ENCODE measurements at places on chromosomes 7 and 10.

DNA sequence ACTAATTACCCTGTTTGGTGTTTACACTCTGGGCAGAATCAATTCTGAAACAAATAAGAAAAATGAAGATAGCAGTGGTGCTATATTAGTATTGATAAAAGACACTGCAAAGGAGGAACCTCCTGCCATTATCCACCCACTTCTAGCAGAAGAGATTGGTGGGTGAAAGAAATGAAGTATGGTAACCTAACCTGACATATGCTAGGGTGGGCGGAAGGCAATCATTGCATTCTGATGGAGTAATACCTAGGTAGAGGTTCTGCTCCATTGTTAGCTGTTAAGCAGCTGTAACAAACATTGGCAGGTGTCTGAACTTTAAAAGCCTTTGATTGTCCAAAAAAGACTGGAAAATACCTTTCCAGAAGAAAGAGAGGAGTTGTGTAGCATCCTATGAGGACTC is 95.9 kb downstream of the OTUD1 start:
- no peak for DNase-seq

GRCh38 chr7:52436278-52436677 is 599.2 kb upstream of the POM121L12 start:
- no peak for DNase-seq

GRCh38 chr7:21253740-21254687 is 173.9 kb upstream of the SP4 start:
- DNase-seq: peak; percentile 30

DNA sequence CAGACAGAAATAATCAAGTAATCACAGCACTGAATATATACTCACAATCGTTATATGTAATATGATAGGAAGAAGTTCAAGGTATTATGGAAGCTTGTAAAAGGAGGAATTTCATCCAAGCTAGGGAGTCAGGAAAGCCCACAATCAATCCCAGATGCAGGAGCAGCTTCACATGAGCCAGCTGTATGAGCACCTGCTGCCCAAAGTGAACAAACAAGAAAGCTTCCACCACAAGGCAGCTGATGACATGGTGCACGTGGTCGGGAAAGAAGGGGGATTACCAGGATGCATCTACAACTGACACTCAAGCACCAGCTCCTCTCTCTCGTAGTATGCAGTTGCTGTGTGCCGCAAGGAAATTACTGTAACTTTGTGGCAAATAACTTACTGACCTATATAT is 225.2 kb downstream of the XPNPEP1 start:
- no peak for DNase-seq

- no peak for DNase-seq
Measured at GRCh38 chr10:101110856-101111523, 20.1 kb upstream of the TLX1 start.

GRCh38 chr7:37218956-37219355 is 229.7 kb downstream of the ELMO1 start:
- DNase-seq: no peak

DNA sequence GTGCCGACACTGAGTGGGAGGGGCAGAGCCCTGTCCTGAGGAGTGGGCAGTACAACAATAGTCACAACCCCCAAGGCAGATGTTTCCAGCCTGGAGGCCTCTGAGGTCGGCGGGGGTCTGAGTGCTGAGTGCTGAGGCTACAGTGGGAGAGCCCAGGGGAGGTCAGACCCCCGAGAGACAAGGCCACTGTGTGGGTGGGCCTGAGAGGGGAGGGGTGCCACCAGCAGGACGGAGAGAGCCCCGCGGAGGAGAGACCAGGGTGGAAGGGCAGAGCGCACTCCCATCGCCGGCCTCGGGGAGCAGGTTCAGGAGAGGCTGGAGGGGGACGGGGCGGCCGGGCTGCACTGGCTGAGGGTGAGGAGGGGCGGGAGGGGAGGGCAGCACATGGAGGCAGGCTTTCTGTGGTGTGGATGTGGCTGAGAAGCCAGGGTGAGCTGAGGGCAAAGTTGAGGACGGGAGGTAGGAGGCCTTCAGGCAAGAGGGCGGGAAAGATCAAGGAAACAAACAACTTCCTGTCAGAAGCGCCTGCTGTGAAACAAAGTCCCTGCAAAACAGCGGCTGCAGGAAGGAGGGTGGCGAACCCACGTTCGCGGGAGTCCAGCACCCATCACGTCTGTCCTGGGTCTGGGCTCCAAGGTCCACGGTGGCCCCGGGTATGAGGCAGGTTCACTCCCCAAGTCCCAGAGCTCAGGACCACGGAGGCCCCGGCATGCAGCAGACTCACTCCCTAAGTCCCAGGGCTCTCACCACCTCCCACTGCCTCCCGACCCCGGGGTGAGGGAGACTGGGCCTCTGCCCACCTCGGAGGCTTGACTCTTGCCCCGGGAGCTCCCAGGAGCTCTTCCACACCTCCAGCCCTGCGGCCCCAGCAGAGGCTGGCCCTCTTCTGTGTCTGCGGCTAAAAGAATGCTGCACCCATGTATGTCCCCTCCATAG is 76.8 kb upstream of the NKX6-2 start:
- no peak for DNase-seq

DNA sequence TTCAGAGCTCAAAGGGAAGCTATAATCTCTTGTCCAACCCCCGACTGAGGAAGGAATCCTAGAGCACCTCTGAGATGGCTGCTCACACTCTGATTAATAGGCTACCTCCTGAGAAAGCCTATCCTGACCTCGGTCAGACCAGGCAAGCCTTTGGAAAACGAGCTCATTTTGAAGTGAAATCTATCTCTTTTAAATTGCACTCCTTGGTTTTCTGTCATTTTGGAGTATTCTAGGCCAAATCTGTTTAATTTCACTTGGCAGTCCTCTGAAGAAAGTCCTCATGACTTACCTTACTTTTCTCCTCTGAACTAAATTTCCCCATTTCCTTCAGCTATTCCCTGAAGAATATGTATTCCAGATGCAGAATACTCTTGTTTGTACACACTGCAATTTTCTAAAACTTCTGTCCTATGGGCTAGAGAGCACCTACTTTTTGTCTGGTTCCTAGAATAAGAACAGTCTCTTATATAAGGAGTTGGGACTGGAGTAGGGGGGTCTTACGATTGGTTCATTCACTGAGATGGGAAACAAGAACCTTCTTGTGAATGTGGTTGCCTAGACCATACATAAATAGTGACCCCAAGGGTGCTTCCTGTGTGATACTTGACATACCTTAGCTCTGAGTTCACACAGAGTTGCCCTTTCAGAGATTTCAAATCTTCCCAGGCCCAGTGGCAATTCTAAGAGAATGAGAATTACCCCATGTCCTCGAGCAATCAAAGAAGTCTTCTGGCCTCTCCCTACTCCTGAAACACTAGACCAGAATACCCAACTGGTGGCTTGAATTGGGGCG is 31.9 kb upstream of the HPS1 start:
- DNase-seq: peak; percentile 54

GRCh38 chr7:111638078-111638477 is 75.8 kb upstream of the IMMP2L start:
- no peak for DNase-seq

DNA sequence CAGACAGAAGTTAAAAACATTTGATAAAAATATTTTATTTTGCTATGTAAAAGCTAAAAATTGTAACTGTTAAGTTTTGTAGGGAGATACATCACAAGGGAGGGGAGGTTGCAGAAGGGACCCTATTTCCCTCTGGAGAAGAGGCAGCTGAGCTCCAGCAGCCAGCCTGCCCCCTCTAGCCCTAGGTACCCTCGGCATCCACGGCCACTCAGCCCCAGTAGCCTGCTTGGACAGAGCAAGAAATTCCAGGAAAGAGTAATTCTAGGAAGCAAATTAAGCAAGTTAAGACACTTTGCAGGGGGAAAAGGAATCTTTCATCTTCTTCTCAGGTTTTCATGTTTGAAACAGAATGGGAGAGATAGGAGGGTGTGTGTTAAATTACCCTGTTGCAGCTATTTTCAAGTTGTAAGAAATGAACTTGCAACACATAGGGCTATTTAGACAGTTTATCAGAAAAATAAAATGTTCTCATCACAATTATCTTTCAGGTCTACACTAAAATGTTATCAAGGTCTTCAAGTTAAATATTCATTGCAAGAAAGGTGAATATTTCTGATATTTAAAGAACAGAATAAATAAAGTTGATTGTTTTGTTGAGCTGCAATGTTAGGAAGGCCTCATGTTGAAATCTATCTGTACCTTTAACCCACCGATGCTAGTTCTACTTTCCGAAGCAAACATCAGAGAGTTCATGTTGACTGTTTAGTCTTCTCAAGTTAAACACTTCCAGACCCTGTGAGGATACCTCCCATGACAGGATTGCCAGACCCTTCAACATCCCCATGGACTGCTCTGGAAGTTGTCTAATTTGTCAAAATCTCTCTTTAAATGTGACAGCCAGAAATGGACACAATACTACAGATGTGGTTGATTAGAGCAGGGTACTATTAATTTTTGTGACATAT is 5.5 kb downstream of the SGCE start:
- no peak for DNase-seq

- peak; percentile 14 for DNase-seq
Measured at GRCh38 chr7:149027611-149028345, 527 bp downstream of the PDIA4 start.

DNA sequence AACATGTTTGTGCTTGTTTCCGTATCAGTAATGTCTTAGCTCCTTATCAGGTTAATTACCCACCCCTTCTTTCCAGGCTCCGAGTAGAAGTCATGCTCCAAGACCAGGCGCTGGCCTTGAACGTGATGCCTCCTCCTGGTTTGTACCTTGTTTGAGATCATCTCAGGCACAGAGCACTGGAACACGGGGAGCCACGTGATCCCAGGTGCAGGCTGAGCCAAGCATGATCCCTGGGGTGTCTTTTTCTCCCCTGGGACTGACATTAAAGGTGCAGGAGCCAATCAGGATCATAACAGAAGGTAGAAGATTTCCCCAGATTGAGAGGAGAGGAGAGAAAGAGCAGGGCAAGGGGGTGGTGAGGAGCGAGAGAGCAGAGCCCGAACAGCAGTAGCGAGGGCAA is 626.1 kb upstream of the GALNT17 start:
- no peak for DNase-seq

GRCh38 chr10:35299016-35299415 is 37.3 kb upstream of the CCNY start:
- no peak for DNase-seq

GRCh38 chr7:82375129-82375528 is 68.4 kb downstream of the CACNA2D1 start:
- no peak for DNase-seq

GRCh38 chr7:135771051-135771450 is 22.4 kb upstream of the FAM180A start:
- DNase-seq: no peak

DNA sequence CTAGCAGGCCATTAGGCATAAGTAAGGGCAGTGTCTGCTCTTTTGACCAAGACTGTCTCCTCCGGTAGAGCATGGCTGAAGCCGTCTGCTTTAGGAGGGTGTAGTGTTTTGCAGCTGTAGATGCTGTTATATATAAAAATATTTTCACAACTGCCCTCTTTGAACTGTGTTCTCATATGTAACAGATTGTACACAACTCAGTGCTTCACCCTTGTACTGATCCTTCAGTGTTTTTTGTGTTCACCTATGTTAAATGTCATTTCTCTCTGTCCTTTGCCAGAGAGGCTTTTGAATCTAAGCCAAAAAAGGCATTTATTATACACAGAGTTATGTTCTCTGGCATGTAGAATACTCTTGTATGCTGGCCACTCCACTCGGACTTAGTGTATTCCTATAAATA is 135.5 kb downstream of the BICC1 start:
- no peak for DNase-seq

DNA sequence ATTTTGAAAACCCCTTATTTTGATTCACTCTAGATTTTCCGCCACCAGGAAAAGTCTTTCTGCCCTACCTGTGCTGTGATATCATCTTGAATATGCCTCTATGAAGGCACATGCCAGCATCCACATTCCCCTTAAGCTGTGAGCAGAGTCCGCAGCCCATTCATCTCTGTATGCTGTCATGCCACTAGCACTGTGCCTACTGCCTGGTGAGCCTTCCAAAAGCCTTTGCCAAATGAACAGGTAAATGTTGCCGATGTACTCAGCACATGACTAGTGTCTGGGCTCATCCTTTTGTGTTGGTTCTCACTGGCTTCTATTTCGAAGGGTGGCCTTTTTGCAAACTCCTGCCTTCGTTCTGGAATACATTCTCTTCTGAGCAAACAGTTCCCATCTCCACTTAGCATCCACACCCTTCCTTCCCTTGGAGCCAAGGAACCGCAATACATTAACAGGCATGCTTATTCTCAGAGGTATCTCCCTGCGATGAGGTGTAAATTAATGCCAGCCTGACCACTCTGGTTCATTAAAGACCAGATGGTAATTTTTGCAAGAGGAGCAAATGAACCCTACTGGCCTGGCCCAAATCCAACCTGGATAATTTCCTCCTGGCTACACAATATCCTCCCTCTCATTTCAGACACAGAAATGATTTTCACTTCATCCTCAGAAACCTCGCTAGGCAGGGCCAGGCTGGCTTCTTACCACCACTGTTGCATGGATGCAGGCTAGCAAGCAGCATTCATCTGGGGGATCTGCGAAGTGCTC is 339.7 kb upstream of the NFE2L3 start:
- DNase-seq: no peak

- DNase-seq: no peak
Measured at GRCh38 chr10:120841522-120842189, 9.5 kb upstream of the WDR11 start.

DNA sequence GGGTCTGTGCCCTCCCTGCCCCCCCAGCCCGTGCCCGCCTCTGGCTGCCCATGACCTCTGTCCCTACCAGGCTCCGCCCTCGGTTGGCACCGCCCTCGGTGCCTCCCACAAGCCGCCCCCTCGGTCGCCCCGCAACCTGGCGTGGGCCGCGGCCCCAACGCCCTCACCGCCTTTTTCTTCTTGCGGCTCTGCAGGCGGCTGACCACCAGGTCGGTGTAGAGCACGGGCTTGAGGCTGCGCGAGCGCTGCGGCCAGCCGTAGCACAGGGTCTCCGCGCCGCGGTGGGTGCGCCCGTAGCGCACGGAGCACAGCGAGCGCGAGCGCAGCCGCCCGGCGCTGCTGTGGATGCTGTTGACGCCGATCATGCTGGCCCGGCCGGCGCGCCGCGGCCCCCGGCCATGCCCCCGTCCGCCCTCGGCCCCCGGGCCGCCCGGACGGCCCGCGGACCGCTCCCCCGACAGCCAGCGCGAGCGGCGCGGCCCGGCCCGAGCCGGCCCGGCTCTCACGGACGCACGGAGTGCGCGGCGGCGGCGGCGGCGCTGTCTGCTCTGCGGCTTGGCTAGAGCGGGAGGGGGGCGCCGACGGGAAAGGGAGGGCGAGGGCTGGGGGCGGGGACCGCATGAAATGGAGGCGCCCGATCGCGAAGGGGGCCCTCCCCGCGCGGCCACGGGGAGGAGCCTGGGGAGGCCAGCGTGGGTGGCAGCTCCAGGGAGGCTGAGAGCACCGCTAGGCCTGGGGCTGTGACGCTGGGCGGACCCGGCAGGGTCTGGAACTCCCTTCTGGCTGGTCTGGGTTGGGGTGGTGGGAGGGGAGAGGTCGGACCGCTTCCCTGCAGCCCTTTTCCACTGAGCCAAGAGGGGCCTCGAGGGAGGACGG is 9.6 kb downstream of the PSD start:
- no peak for DNase-seq

GRCh38 chr7:85023066-85023712 is 163.7 kb downstream of the SEMA3D start:
- DNase-seq: peak; percentile 55

Data from fibroblast of skin of scalp (primary cell).